Uterus (tissue), 4 donors: ENCODE measurements at places on chromosomes 16 and 17. TPM values are rescaled to one million over a fixed set of nuclear protein-coding genes. Genes with fewer than 3 reads are reported as not detected.

- no peaks in the 10 kb centered on the region for H3K4me1 ChIP-seq
These were observed 142.9 kb downstream of the RAB11FIP4 start for GRCh38 chr17:31534223-31534888.

GRCh38 chr16:89922884-89923639, at the start of gene TUBB3:
Gene TUBB3 (plus strand): TSS chr16:89923342. CDS start chr16:89923402, 60 bp downstream.
- peaks cover 20% of the 10 kb centered on the region for H3K27me3 ChIP-seq
- peak within 1 kb of the TSS; percentile 59 for H3K27ac ChIP-seq
- DNase-seq = no peak

- no peaks in the 10 kb centered on the region for H3K4me1 ChIP-seq
- H3K27me3 ChIP-seq = no peaks in the 10 kb centered on the region
- H3K4me3 ChIP-seq = no peak overlapping the region
- no peaks in the 10 kb centered on the region for H3K36me3 ChIP-seq
- no peak overlapping the region for H3K27ac ChIP-seq
These were observed 103.9 kb downstream of the OR1D5 start for GRCh38 chr17:2959371-2960130.

DNA sequence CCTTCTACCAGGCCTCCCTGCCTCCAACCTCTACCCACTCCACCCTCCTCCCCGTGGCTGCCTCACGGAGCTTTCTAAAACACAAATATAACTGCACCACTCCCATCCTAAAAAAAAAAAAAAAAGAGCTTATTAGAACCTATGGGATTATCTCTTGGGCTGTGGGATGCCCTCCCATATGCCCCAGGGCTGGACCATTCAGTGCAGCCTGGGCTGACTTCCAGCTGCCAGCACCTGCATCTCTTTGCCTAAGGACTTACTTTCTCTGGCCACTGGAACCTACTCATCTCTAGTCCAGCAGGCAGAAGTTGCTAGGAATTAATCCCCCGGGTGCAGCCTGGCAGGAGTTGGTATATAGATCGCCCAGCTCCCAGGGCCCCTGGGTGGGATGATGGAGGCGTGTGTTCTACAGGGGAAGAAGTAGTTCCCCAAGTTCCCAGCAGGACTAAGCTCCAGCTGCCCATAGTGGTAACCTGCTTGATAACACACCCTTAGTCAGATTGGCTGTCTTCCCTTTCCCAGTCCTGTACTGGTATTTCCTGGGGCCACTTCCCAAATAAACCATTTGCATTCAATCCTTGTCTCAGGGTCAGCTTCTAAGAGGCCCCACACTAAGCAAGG, 10.3 kb downstream of the MPP3 start:
- DNase-seq = no peak
- no peak overlapping the region for H3K4me3 ChIP-seq
- no peak overlapping the region for H3K27ac ChIP-seq
- no peaks in the 10 kb centered on the region for H3K36me3 ChIP-seq

DNA sequence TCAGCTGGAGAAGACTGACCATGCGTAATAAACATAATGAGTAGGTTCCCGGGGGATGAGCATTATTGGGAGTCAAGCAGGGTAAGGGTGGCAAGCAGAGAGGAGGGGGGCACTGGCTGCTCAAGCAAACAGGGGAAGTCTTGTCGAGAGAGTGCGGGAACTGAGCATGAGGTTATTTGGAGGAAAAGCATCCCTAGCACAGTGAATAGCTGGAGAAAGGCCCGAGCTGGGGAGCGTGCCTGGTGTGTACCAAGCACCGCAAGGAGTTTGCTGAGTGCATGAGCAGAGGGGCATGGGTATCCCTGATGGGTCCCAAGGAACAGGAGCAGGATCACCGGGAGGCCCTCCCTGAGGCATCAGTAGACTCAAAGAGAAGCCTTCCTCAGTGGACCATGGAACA, 17.2 kb downstream of the CYTH1 start:
- H3K27ac ChIP-seq = no peak overlapping the region
- no peaks in the 10 kb centered on the region for H3K27me3 ChIP-seq
- no peaks in the 10 kb centered on the region for H3K4me1 ChIP-seq

GRCh38 chr16:8798174-8798527, 512 bp downstream of the PMM2 start:
- peak overlapping the region; percentile 86 for H3K27ac ChIP-seq
- H3K4me1 ChIP-seq = no peaks in the 10 kb centered on the region
- no peaks in the 10 kb centered on the region for H3K27me3 ChIP-seq
- DNase-seq = no peak
- H3K4me3 ChIP-seq = peak overlapping the region; percentile 92
- H3K36me3 ChIP-seq = no peaks in the 10 kb centered on the region

GRCh38 chr16:28110074-28110473, 46.6 kb upstream of the GSG1L start:
- no peak overlapping the region for H3K4me3 ChIP-seq
- no peaks in the 10 kb centered on the region for H3K36me3 ChIP-seq
- H3K27ac ChIP-seq = no peak overlapping the region
- no peaks in the 10 kb centered on the region for H3K4me1 ChIP-seq
- H3K27me3 ChIP-seq = no peaks in the 10 kb centered on the region
- DNase-seq = no peak

DNA sequence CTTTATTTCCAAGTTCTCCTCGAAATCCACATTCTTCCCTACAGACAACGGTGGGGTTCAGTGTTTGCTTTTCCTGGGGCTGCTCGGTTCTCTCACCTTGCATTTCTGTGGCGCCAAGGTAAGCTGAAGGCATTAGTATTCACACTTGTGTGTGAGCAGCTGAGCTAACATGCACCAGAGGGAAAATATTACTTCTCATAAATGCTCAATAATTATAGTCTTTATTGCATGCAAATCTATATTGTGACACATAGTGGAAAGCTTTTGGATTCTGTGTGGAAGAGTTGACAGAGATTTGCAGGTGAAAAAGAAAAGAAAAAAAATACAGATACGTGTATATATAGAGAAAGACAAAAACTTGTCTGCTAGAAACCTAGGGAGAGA, 411.8 kb downstream of the MAF start:
- no peak overlapping the region for H3K27ac ChIP-seq
- no peaks in the 10 kb centered on the region for H3K27me3 ChIP-seq
- H3K36me3 ChIP-seq = no peaks in the 10 kb centered on the region

The CBFB gene
- 95.7 TPM for total RNA-seq
